Stromal cell of bone marrow (primary cell): ENCODE measurements at places on chromosomes 6 and 20.
A peak's percentile ranks its signal among the peaks of the same experiment; 100 is the strongest.

GRCh38 chr6:71347119-71347518 is 58.5 kb downstream of the OGFRL1 start:
- DNase-seq = no peak

DNA sequence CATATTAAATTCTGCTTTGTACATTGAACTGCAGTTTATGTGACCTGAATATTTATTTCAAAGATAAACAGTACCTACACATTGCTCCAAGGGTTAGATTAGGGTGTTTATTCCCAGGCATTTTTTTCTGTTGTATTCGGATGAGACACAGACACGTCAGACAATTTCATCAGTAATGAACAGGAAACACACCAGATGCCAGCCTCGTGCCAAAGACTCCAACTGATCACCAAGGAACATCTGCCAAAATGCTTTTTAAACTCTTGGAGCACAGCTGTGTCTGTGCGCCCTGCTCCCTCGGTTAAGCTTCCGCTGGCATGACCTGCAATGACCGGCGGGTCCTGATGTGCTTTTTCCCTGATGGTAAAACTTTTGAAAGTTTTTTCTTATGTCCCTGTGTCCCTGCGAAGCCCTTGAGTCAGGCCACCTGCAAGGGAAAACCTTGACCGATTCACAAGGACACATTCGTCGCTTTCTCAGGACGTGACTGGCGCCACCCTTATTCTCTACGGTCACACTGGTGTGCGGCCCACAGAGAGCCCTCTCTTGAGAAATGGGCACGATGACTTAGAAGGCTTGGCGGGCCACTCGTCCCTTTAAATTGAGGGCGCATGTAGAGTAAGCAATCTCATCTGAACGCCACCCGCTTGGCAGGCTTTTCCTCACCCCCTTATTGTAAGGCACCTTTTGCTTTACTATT is 173.9 kb downstream of the QKI start:
- DNase-seq = no peak

DNA sequence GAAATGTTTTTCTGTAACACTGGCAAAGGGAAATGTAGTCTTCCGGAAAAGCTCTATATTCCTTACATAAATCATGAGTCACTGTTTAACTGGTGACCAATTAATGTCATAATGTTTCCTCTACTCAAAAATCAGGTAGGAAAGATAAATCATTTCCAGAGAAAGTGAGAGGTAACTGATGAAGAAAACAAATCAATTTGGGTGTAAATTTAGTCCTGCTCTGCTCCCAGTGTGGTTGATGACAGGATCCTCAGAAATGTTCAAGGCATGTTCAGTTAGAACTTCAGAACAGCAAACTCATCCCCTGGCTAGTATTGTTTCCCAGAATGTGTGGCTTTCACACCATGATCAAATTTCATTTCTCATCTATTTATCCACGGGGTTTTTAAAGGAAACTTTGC is 38.8 kb upstream of the SPACA1 start:
- DNase-seq = peak; percentile 44

GRCh38 chr6:28315628-28316027 is 20.3 kb downstream of the ZSCAN31 start:
- no peak for DNase-seq

- no peak for DNase-seq
Observed at GRCh38 chr6:22332711-22333110, 35.9 kb upstream of the PRL start.

DNA sequence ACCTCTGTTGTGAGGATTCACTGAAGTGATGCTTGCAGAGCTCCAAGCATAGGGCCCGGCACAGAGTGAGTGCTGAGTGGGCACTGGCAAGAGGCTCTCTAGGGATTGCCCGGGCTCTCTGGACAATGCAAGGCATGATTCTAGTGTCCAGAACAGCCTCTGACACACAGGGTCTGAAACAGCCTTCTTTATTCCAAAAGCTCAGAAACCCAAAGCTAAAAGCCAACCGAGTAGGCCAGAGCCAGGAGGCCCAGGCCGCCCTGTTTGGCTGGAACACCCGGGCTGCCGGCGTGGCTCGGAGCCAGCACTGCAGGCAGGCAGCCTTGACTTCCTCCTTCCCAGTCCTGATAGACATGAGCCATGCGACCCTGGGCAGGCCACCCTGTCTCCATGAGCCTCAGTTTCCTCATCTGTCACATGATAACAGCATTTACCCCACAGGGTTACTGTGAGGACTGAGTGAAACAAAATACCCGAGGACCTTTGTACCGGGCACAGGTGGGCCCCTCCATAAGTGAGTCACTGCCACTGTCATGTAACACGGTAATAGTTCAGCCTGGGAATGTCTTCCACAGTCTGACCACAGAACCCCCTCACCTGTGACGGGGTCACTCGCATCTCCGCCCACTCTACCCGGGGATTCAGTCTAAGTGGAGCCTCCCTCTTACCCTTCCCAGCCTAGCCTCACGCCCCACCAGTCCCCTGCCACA is 51.5 kb downstream of the PTPRT start:
- no peak for DNase-seq

DNA sequence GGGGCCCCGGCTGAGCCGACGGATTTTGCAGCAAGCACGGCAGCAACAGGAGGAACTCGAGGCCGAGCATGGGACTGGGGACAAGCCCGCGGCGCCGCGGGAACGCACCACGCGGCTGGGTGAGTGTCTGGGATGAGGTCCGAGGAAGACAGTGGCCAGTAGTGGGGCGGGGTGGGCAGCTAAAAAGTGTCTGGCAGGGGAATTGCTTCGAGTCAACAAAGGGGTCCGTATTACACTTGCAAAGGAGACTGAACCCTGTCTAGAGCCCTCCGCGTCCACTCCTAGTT is 356 bp downstream of the BYSL start:
- DNase-seq = no peak

DNA sequence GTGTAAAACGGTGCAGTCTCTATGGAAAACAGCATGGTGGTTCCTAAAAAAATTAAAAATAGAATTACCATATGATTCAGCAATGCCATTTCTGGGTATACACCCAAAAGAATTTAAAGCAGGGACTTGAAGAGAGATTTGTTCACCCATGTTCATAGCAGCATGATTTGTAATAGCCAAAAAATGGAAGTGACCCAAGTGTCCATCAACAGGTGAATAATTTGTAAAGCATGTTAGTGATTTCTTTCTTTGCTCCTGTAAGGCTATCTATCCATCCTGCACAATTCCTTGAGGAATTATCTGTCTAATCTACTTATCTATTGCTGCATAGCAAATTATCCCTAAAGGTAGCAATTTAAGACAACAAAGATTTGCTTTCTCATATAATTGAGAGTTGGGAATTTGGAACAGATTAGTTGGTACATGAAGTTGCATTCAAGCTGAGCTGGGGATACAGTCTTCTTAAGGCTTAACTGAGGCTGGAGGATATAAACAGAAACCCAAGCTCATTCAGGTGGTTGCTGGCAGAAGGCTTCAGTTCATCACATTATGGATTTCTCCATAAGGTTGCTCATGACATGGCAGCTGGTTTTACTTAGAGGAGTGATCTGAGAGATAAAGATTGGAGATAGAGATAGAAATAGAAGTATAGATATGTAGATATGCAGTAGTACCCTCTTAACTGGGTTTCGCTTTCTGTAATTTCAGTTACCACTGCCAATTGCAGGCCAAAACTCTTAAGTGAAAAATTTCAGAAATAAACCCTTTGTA is 62.0 kb downstream of the IL22RA2 start:
- no peak for DNase-seq

- no peak for DNase-seq
Observed at GRCh38 chr6:44800784-44801592, 413.5 kb downstream of the CDC5L start.

GRCh38 chr20:58143531-58143930 is 84.9 kb downstream of the ANKRD60 start:
- DNase-seq = no peak

- peak; percentile 30 for DNase-seq
Observed at GRCh38 chr6:106997392-106998158, 23.0 kb upstream of the CD24 start.

DNA sequence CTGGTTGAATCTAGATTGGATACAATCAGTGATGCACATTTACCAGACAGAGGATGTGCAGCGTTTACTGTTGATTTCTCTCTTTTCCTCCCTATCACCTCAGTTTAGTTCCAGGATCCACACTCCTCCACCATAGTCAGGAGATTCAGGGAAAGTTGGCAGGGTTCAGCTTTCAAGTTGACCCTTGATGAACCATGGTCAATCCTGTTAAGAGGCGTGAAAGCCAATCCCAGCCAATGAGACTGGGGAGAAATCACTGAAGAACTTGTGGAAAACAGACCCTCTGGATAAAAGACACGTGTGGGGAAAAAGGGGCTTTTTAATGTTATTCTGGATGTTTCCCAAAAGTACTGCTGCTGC is 19.2 kb upstream of the SCP2D1 start:
- no peak for DNase-seq

DNA sequence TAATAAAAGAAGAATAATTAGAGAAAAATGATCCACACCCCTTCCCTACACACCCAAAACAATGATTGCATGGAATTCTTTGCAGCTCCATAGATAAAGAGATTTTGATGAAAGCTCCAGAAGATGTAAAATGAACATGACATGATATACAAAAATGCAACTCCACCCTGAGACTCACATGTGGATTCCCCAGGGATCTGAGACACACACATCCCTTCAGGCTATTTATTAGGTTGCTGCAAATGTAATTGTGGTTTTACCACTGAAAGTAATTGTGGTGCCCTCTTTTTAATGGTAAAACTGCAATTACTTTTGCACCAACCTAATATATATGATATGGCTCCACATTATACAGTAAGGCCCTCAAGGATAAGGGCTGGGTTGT is 40.4 kb upstream of the TBC1D7 start:
- no peak for DNase-seq

- DNase-seq = peak; percentile 47
Observed at GRCh38 chr6:84417260-84417659, 189.8 kb upstream of the CEP162 start.

DNA sequence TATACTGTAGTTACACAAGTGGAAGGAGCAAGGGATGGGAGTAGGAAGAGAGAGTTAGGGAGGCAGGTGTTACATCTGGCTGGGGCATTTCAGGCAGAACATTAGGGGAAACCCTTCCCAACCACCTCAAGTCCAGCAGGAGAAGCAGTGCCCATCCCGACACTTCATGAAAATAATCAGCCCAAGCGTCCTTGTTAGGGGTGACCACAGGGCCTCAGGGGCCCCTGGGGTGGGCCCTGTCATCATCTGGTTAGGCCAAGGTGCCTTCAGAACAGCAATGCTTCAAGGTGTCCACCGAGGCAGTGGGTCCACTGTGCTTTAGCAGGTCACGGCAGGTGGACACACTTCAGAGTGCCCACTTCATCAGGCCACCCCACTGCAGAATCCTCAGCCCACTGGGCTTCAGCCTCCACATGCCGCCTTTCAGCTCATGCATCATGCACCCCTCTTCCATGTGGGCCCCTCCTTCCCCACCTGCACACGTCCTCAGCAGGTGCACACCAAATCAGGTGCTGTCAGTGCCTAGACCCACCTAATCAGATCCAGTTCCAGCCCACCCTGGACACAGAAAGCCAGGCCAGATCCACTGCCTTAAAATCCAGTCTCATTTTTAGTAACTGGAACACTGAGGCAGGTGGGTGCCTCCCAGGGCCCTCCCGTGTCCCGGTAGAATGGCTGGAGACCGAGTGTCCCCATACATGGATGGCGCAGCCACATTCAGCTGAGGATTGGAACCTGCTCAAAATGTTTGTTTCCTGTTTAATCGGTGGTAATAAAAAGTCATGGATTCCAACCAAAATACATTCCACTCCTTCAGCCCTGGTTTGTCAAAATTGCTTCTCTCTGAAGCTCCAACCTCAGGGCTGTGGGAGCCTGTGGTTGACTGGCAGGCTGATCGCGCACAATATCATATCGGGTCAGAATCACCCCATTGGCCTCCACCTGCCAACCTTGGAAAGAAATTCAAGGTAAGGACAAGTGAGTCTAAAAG is 99.5 kb downstream of the ANKRD60 start:
- DNase-seq = no peak

DNA sequence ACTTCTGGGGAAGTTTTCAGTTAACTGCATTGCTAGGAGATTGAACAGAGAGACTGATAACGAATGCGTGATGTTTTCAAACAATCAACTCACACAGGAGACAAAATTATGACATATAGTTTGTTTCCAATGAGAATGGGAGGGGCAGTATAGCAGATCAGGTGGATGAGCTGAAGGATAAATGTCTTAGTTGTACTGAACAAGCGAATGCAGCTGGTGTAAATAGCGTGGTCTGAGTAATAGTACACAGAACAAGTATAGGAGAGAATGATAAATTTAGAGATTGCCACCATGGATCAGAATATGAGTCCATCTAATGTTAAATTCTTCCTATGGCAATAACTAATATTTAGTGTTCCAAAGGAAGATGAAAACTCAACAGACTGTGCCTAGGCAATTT is 858.6 kb downstream of the EYS start:
- no peak for DNase-seq

GRCh38 chr20:51354191-51354768 is 188.2 kb downstream of the NFATC2 start:
- peak; percentile 79 for DNase-seq

DNA sequence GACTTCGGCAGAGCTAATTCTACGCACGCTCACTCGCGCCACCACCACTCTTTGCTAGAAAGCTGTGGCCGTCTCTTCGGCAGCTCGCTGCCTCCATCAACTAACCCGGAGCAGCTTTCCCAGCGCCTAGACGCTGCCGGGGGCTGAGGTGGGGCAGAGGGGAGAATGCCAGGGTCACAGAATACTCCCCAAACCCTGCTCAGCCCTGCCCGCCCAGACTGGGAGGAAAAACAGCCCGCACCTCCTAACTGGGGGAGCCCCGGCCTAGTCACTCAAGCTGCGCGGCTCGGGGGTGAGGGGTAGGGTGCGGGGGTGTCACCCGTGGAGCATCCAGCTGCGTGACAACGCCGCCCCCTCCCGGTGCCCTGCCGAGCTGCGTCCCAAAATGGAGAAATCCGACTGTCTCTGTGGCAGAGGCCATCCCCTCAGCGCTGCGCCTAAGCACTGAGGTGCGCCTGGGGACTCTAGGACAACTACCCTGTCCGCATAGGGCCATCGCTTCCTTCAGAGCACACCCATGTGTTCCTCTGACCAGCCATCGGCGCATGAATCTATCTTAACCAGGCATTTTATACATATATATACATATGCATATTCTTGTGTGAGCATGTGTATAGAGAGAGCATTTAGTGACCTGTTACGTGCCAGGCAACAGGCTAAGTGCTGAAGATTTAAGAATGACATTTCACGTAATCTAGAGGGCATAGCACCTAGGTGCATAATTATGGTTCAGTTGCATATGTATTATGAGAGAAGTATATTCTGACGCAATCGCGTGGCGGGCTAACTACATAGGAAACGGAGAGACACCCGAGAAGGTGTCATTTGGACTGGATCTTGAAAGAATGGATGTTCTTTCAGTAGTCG is 1.5 kb upstream of the TENT5A start:
- no peak for DNase-seq

GRCh38 chr20:33812152-33812849 is 1.2 kb downstream of the CHMP4B start:
- DNase-seq = peak; percentile 82

- DNase-seq = no peak
Observed at GRCh38 chr6:123902738-123903313, 99.2 kb downstream of the NKAIN2 start.

GRCh38 chr6:11923621-11924020 is 88.5 kb upstream of the HIVEP1 start:
- no peak for DNase-seq

- DNase-seq = no peak
Observed at GRCh38 chr6:89509777-89510281, 76.9 kb downstream of the ANKRD6 start.

GRCh38 chr20:39745380-39745779 is 783.2 kb downstream of the DHX35 start:
- no peak for DNase-seq
